Kidney (tissue), 22 donors: ENCODE measurements at places on chromosomes 5 and 9. TPM values are rescaled to one million over a fixed set of nuclear protein-coding genes. Genes with fewer than 3 reads are reported as not detected.

DNA sequence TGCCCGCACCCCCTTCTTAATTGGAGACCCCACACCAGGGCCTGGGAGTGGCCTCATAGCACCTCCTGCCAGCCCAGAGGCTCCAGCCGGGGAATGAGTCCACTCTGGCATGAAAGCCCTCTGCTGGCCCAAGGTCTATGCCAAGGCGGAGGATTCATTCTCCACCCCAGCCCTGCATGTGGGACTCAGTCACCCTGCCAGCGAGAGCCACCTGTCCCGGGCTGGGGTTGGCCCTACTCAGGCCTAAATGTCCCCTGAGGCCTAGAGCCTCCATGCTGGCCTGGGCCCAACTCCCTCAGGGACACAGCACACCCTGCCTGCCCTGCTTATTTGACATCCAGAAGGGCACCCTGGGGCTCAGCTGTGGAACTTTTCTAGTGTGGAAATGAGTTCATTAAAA lies 1.0 kb upstream of the RAPGEF1 start:
- DNase-seq: no peak

DNA sequence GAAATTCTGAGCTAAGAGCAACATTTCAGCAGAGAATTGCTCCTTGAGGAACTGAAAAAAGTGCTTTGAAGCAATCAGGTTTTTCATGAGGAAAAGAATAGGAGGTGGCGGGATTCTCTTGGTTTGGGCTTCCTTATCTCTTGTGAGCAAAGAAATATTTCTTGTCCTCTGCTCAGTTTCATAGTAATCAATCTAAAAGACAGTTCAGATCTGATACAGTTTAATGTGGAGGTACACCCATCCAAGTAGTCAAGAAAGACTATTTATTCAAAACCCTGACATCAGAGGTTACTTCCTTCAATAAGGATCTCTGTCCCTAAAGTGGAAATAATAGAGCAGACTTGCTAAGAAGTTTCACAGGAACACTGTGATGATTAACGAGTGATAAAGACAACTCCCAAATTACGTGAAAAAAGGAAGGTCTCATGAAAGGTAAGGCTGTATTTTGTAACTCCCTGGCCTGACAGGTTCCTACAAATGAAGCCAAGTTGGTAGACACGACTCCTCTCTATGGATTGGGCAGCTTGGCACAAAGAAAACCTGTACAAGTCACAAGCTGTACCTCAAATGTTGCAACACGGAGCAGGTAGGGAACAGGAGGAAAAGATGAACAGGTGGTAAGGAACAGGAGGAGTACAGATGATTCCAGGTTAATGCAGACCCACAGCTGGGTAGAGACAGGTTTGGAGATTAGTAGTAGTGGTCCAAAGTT lies 94.1 kb downstream of the SUSD1 start:
- DNase-seq: no peak

- no peak for DNase-seq
These were observed 187.0 kb upstream of the TRPM3 start for GRCh38 chr9:71308454-71308853.

GRCh38 chr5:166977911-166978422 lies 1313.5 kb upstream of the WWC1 start:
- no peak for DNase-seq

GRCh38 chr9:19895006-19895405 lies 106.2 kb upstream of the SLC24A2 start:
- no peak for DNase-seq

DNA sequence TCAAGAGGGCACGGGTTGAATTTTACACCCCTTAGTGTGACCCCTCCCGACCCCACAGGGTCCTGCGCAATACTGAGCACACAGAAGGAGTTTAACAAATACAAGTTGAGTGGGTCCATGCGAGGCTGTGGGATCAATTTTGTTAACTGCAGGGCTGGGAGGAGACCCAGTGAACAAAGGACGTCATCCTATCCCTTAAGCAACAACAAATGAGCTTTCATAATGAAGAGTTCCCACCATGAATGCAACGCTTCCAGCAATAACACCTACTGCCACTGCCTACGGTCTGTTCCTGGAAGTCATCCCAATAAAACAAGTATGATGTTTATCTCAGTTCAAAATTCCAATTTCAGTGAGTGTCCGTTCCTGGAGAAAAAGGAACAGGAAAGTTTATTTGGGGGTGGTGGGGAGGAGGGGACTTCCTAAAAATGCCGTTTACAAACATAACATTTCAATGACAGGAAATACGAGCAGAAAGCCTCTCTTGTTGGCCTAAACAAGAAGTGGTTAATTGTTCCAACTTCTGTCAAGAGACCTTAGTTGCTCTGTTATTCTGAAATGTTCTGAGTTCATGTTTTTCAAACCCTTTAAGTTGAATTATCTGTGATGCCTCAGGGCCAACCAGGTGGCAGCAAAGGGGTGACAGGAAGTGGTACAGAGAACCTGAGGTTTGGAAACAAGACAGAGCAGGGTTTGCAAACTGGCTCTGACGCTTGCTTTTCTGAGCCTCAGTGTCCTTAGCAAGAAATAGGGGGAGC lies 65.8 kb upstream of the PLPP6 start:
- DNase-seq: no peak

DNA sequence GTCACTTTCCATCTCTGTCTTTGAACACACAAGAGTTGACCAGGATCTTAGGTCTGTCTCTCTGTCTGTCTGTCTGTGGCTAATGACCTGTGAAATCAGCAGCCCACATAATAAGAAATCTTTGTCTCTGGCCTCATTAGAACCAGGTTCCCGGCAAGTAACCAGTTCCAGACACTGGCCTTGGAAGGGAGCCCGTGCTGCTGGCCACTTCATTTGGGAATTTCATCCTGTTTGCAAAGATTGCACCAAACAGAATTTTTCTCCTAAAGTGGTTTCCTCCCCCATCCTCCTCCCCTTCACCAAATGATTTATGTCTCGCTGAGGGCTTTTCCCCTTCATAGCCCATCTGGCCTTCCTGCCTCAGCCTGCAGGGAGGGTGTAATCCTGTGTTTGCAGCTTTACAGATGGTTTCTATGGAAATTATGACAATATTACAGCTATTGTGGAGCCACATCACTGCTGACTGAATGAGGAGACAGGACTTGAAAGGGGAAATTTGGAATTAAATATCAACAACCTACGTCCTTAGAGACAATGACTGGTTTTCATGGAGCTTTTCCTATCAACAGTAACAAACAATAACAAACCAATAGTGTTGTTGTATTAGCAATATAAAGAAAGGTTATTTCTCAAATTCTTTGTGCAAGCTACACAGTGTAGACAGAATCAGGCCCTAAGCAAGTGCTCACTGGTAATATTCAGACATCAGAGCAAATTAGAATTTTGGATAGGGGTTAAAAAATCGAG lies 25.7 kb downstream of the DPYSL3 start:
- DNase-seq: no peak

- peak; percentile 38 for DNase-seq
These were observed 247.2 kb downstream of the KIF4B start for GRCh38 chr5:155260798-155261197.

DNA sequence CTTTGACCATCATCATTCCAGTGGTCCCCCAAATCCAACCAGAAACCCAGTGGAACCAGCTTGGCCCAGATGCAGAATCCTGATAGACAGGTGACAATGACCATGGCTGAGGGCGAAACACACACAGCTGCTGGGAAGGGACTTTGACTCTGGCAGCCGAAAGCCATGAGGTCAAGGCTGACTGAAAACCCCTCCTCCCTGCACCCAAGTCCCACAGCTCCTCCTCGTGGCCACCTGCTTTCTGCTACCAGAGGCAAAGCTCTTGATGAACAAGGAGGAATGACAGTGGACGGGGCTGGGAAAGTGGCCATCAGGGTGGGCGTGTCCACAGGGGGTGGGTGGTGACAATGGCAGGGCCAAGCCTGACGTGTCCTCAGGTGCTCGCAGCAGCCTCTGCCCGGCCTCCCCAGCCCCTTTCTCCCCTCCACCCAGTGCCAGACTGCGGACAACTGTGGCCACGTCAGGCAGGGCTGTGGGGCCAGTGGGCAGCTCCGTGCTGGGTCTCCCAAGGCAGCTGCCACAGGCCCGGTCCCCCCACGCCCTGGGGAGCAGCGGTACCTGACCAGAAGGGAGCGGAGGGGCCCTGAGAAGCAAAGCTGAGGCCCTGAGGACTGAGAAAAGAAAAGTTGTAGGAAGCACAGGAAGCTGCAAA lies 30.8 kb upstream of the SARDH start:
- DNase-seq: peak; percentile 66

GRCh38 chr5:115713408-115713807 lies 87.6 kb upstream of the TMED7 start:
- DNase-seq: no peak

DNA sequence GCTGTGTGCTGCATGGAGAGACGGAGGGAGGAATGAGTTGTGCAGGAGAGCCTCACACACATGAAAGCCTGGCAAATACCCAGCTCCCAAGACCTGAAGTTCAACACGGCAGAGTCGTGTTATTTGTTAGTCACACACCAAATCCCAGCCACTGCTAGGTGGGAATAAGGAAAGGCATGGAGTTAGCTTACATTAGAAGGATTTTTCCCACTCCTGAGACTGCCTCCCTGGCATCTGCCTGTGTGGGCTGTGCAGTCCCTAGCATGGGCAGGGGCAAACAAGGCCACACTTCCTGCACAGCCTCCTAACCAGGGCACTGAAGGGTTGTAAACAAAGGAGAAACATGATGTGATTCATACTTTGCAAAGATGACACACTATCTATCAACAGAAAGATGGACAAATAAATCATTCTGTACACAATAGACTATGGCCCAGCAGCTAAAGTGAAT lies 306.8 kb downstream of the SPOCK1 start:
- DNase-seq: no peak

GRCh38 chr5:139385061-139386049 lies 2.3 kb upstream of the SLC23A1 start:
- DNase-seq: no peak

DNA sequence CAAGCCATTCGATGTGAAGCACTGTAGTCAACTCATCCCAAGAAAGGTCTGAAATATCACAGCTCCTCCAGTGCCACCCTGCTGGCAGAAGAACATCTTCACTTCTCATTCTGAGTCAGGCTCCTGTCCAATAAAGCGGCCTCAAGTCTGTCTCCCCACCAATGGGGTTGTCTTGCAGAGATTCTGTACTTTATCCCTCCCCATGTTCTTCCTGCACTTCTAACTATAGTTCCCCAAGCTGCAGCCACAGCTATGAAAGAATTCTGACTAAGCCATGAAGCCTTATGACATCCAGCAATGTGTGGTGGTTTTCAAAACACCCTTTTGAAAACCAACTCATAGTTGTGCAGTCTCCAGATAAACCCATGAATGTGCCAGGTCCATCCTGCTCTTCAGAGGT lies 6.8 kb downstream of the MACROH2A1 start:
- DNase-seq: no peak

DNA sequence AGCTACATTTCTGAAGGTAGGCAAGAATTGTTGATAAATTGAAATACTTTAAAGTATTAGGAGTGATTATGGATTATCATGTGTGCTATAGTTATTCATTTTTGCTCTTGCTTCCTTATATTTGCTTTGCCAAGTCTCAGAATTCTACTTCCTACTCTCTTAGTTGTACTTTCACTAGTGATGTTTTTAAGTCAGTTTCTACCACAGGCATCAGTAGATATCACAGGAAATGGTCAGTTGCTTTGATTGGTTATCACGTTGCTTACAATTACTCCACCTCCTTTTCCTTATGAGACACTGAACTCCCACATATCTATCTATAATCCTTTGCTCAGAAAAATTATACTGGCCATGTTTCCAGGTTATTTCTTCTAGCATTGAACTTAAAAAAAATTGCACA lies 472.8 kb downstream of the DMRTA1 start:
- no peak for DNase-seq

GRCh38 chr5:112059579-112060135 lies 302.7 kb upstream of the NREP start:
- DNase-seq: no peak

GRCh38 chr9:134594078-134594941 lies 47.3 kb upstream of the COL5A1 start:
- no peak for DNase-seq

DNA sequence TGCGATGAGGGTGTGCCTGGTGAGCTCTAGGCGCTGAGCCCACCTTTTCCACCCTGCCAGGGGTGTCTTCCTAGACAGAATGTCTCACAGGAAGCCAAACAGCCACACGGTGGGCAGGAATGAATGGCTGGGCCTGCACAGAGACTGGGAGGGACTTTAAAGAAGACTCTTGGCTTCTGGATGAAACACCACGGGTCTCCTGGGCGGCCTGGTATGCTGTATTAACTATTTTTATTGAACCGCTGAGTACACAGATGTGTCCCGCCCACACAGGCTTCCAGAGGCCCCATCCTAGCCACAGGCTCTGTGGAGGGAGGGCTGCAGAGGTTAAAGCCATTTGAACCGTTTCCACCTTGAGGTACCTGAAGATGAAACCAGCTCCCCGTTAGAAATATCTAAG lies 115.2 kb upstream of the CXCL14 start:
- no peak for DNase-seq

GRCh38 chr9:107064378-107064777 lies 201.4 kb downstream of the ZNF462 start:
- DNase-seq: no peak

DNA sequence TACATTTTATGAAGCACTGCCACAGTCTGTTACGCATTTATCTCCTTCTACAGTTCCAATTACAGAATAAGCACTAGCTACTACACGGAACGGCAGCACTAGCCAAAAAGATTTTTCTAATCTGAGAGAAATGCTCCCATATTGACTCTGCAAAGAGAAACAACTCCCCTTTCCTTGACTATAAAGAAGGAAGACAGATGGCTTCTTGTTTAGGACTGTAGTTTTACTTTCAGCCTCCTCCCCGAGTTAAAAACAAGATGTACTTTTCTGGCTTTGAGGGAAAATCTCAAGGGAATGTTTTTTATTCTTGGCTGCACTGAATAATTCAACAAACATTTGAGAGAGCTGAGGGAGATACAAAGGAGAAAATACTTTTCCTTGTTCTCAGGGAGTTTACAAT lies 1.9 kb upstream of the SLC44A1 start:
- DNase-seq: peak; percentile 50

- no peak for DNase-seq
These were observed 5.9 kb upstream of the TXNDC8 start for GRCh38 chr9:110343551-110343950.

DNA sequence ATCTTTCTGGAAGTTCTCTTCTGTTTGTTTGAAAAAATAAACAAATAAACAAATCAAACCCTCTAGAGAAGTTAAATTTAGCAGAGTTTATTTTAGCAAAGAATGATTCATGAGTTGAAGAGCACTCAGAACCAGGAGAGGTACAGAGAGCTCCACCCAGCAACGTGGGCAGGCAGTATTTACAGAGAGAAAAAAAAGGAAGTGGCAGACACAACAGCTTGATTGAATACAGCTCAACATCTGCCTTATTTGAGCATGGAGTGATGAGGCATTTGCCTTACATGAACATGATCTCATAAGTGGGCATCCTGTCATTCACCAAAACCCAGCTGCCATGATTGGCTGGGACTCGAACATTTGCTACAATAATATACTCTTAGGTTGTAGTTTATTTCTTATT lies 381.6 kb upstream of the ADAMTS16 start:
- no peak for DNase-seq

The POLE3 gene
- 26.1 TPM for total RNA-seq

The UNC13B gene
- 43.6 TPM for total RNA-seq

The IL7R gene
- total RNA-seq: 53.7 TPM

The DMRT3 gene
- not detected for total RNA-seq

The RPP25L gene
- total RNA-seq: 21.9 TPM

The CMYA5 gene
- 6.1 TPM for total RNA-seq

The POLR3G gene
- 1.5 TPM for total RNA-seq

The PDE8B gene
- 4.5 TPM for total RNA-seq

The COX7C gene
- total RNA-seq: 461 TPM

The TNC gene
- 254 TPM for total RNA-seq

The CDC20B gene
- not detected for total RNA-seq

The PGGT1B gene
- 51.1 TPM for total RNA-seq
